ACHN (cell line): ENCODE measurements at places on chromosomes 12 and 14.

- no peak for DNase-seq
Measured at GRCh38 chr12:116157845-116158267, 119.6 kb downstream of the MED13L start.

DNA sequence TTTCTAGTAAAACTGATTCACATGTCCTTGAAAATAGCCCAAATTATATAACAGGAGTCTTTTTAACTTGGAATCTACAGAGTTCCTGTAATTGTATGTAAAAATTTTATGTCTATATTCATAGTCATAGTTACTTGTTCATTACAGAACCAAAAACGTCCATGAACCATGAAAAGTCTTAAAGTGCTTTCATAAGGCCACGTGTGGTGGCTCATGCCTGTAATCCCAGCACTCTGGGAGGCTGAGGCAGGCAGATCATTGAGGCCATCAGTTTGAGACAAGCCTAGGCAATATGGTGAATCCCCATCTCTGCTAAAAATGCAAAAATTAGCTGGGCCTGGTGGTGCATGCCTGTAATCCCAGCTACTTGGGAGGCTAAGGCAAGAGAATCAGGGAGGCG is 48.4 kb downstream of the GALNT4 start:
- no peak for DNase-seq

DNA sequence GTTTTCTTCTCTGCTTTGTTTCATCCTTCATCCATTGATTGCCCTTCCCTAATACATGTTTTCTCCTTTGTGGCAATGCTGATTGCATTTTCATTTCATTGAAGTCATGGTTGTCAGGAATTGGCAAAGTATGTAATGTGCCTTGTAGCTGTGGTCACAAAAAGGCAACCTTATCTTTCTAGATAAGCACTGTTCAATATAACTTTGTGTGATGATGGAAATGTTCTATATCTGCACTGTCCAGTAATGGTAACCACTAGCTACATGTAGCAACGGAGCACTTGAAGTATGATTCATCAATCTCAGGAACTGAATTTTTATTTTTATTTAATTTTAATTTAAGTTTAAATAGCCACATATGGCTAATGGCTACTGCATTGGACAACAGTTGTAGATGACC is 79.8 kb downstream of the PCNX1 start:
- no peak for DNase-seq

DNA sequence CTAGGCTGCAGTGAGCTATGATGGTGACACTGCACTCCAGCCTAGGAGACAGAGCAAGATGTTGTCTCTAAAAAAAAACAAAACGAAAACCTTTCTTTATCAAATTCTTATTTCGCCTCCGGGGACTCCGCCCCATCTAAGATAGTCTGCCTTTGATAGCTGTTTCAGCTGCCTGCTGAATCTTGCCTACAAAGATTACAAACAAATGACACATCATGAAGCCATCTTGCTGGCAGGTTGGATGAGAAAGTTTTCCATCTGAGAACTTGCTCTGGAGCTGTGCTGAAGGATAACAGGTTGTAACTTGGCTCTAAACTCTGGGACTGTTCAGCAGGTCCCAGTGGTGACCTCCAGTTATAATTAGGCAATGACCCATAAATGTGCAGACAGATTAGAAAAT is 41.8 kb upstream of the AEBP2 start:
- no peak for DNase-seq
